ENCODE measurements at places on chromosomes 4 and X. TPM values are rescaled to one million over a fixed set of nuclear protein-coding genes. Genes with fewer than 3 reads are reported as not detected.

DNA sequence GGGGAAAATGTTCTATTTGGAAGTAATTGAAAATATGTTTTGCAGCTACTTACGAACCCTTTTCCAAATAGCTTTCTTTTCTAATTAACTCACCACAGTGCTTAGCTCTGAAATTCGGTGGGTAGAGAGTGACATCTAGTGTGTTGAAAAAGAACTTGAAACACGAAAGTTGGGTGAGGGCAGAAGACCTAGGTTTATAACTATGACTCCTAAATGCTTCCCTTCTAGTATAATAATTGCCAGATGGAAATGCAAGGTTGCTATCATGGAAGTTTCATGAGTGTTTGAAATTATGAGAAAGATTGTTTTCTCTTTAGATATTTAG, 77.3 kb upstream of the NOCT start:
- DNase-seq = no peak

- no peak for DNase-seq
Observed at GRCh38 chr4:127049526-127049925, 583.2 kb upstream of the INTU start.

Gene RAB41
- not detected for total RNA-seq

Gene STBD1
- 17.1 TPM for total RNA-seq

Gene ARHGAP36
- not detected for total RNA-seq

GRCh38 chr4:164768516-164768915, 14.6 kb downstream of the SMIM31 start:
- DNase-seq = no peak

All from sigmoid colon (tissue), 7 donors.